Activated CD8-positive, alpha-beta memory T cell treated with anti-CD3 and anti-CD28 coated beads for 1 hour (primary cell): ENCODE measurements at places on chromosomes 11 and 22.

DNA sequence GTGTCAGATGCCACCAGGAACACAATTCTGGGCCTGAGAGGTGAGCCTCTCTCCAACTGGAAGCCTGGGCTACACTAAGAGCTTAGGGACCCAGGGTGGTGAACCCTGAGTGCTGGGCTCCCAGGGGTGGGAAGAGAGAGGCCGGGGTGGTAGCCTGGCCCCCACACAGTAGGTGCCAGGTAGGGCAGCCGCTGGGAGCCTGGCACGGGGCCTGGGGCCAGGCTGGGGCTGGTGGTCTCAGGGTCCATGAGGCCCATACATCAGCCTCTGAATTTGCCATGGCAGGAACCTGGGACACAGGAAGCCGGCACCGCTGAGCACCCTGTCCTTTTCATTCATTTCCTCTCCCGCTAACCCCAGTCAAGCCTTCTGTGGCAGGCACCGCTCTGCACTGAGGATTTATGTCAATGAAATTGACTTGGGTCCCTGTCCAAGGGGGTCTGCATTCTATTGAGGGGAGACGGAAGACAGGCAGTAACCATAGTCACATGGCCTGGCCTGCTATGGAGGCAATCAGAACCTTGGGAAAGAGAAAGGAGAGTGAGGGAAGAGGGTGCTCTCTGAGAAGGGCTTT is 8.6 kb downstream of the MYEOV start:
- DNase-seq: no peak

GRCh38 chr11:57983191-57983590 is 40.5 kb upstream of the OR9Q1 start:
- DNase-seq: no peak

- DNase-seq: no peak
These were observed 14.6 kb upstream of the P2RY6 start for GRCh38 chr11:73257342-73258103.

GRCh38 chr22:46484156-46484860 is 53.1 kb downstream of the CELSR1 start:
- no peak for DNase-seq

DNA sequence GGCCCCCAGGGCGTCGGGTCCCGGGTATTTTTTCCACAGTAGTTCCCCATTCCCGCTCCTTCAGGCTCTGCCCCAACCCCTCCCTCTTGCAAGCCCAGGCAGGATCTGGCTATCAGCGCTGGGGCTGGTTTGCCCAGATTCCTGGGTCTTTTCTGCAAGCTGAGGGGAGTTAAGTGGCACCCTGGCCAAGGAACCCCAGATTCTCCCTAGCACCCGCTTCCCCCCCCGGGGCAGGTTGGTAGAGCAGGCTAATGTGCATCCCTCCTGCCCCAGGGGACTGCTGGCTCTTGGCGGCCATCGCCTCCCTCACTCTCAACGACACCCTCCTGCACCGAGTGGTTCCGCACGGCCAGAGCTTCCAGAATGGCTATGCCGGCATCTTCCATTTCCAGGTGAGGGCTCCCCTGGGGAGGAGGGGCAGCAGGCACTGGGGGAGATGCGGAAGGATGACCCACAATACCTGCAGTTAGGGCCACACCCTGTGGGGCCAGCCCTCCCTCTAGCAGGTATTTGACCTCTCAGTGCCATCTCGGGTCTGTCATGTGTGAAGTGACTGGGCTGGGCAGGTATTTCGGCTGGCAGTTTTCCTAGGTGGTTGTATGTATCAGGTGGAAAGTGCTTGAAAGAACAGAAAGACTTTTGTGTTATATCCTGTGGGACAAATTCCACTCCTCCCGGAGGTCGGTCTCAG is 1.6 kb downstream of the CAPN1 start:
- DNase-seq: no peak

DNA sequence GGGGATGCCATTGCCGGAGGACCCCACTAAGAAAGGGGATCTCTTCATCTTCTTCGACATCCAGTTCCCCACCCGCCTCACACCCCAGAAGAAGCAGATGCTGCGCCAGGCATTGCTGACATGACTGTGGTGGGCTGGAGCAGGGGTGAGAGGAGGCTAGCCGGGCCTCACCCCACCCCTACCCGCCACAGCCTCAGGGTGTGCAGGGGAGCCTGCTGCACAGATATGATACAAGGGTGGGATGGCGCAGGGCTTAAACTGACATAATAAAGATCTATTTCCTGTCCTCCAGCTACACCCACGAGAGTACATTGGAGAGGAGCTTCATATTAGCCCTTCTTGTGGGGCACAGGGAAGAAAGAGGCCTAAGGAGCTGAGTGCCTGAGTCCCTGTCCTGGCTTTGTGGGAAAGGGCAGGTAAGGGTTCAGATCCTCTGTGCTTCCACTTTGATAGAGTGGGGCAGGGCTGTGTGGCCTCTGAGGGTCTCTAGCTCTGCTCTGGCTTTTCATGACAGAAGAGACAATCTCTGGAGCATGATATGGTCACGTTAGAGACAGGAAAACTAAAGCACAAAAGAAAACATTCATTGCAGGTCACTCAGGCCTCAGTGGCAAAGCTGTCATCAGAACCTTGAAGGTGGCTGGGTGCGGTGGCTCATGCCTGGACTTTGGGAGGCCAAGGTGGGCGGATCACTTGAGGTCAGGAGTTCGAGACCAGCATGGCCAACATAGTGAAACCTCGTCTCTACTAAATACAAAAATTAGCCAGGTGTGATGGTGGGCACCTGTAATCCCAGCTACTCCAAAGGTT is 12.4 kb downstream of the UCP2 start:
- no peak for DNase-seq

GRCh38 chr11:112200252-112200651 is 24.9 kb downstream of the BCO2 start:
- DNase-seq: no peak

GRCh38 chr22:47533961-47534803 is 771.7 kb downstream of the TBC1D22A start:
- no peak for DNase-seq

DNA sequence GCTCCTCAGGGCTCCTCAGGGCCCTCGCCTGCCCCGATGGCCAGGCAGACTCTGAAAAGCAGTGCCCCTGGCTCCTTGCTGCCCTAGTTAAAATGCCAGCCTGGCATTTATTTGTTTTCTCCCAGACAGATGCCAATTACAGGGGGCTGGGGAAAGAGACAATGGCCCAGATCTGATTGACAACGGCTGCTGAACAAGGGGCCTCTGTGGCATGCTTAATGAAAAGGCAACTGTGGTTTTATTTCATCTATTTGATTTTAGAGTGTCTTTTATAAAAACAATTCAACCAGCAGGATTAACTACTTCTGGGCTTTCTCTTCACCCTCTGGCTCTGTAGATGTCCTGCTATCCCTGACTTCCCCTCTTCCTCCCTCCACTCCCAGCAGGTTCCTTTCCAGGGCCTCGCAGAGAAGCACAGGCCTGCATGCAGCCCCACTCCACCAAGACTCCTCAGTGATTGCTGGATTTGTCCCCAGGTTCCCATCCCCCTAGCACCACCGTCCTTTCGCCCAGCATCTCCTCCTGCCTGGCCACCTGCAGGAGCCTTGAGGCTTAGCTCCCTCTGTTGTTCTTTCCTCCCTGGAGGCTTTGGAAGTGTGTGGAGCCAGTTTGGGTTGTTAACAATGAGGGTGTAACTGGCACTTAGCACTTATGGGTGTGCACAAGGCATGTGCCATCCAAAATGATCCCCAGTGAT is 171.1 kb downstream of the TENM4 start:
- no peak for DNase-seq

DNA sequence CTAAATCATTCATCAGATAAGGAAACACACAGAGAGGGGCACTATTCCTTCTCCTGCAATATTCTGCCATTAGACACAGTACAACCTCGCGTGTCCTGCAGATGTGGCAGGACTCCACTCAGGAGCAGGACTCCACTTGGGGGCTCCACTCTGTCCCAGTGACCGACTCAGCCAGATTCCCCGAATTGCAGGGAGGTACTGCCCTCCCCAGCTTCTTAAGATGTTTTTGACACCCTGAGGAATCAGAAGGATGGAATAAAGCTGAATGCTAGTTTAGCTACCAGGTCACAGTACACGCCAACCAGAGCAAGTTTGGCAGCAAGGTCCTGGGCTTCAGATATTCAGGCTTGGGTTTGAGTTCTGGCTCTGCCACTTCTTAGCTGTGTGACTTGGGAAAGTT is 99.3 kb upstream of the USP47 start:
- DNase-seq: no peak

GRCh38 chr11:71465054-71465453 is 12.1 kb downstream of the NADSYN1 start:
- DNase-seq: no peak

DNA sequence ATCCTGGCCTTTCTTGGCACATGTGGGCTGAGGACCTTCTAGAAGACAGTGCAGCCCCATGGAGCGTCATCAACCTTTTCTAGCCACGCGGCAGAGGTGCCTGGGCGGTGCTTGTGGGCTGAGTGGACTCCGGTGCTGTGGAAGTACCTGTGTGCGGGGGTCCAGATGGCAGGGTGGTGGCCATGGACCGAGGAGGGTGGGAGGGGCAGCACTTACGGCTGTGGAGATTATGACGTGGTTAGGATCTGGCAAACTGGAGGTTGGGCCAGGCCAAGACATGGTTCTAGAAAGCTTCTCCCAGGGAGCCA is 2.0 kb downstream of the TUB start:
- no peak for DNase-seq

DNA sequence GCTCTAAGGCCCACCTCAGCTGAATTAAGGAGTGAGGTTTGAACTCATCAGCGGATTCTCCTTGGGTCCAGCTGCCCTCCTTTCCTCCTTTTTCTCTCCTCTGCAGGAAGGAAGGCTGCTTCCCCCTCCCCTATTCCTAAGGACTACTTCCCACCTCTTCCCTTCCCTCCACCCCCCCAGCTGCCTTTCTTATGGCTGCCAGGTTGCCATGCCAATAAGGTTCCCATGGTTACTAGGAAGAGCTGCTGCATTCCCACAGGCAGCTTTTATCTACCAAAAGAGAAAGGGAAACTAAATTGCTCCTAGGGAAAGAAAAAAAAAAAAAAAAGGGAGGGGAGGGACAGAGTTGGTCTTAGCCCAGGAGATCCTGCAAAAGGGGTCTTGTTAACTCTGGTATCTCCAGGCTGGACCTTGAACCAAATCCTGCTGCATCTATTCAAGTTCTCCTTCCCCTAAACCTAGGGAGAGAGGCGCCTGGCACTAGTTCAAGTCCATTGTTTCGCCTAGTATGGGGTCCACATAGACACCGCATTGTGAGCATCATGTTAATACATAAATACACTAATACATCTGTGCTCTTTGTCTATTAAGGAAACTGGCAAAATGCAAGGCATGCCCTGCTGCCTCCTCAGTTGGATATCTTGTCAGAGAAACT is 21.2 kb upstream of the FEZ1 start:
- DNase-seq: no peak

GRCh38 chr22:21657360-21658032 is 8.3 kb upstream of the PPIL2 start:
- DNase-seq: peak; percentile 66

DNA sequence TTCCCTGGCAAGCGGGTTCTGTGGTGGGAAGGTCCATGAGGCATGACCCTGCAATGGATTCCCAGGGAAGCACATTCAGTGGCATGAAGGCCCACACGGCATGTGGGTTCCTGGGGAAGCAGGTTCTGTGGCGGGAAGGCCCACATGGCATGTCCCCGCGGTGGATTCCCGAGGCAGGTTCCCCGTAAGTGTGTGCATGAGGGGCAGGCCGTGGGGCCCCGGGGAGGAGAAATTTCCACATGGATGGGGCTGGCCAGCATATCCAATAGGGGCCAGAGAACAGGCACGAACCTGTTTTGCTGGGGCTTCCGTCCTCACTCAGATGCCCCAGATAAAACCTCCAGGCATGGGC is 83.7 kb downstream of the PHF21B start:
- no peak for DNase-seq

- DNase-seq: no peak
These were observed 1.9 kb downstream of the BLID start for GRCh38 chr11:122113836-122114825.

DNA sequence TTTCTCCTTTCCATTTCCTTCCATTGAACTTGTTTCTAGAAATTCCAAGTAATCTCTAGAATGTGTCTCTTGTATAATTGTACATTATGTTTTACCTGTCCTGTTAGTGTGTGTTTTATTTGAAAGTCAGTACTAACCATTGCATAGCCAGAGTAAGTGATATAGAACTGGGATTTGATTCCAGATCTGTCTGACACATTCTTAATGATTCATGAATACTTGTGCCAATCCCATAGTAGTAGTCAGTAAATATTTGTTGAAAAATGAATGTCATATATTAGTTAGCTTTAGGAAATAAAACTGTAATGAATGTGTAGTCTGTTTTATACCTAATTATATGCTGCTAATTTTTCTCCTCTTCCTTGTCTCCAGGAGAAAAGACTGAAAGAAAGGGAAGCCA is 186.9 kb downstream of the DDX10 start:
- no peak for DNase-seq

DNA sequence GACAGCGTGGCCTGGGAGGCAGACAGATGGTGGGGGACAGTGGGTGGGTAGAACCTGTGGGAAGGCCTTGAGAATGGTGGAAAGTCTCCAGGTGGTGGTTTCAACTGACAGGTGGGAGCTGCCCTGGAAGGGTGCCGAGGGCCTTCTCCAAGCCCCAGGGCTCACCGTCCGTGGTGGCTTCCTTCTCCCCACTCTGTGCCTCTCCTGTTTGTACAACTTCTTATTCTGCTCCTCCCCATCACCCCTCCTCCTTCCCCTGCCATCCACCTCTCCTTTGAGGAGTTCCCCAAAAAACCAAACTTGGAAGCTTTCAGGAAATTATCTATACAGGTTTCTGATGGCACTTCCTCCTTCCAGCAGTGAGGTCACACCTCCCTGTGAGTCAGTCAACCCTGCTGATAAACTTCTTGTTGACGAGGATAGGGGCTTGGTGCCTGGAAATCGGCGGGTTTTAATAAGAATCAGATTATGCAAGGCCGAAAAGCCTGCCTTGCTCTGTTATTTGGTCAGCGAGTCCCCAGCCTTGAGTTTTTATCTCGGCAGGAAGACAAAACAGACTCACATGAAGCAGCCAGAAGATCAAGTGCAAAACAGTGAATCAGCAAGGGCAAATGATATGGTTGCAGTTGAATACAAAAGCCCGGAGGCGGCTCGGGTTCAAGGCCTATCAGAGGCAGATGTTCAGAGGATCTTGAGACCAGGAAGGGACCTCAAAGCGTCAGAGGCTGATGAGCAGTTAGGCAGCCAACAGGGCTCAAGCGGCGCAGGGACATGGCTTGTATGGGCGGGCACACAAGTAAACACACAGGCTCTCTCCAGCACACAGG is 9.5 kb upstream of the ST3GAL4 start:
- no peak for DNase-seq

DNA sequence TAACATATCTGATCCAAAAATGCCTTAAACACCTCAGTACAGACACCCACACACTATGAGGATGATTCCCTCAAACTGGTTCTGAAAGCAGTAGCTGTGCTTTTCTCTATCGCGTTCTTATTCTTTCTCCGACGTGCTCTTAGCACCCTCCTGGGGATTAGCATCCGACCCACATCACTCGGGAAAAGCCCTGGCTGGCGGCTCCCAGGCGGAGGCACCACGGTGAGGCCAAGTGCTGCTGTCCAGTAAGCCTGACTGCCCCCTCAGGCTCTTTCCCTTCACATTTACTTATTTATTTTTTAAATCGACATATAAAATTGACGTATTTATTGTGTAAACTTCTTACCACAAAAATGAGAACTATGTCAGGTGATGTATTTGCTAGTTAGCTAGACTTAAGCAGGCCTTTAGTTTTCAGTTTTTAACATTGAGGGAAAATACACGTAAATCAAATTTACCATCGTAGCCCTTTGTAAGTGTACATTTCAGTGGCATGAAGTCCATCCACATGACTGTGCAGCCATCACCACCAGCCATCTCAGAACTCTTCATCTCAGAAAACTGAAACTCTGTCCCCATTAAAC is 19.2 kb downstream of the TBX1 start:
- no peak for DNase-seq
